ENCODE measurements at places on chromosomes 3 and 15.

GRCh38 chr3:12187448-12188327, 29.0 kb upstream of the TIMP4 start:
- peak; percentile 19 for DNase-seq

- no peak for DNase-seq
Observed at GRCh38 chr3:122892118-122892960, 97.5 kb downstream of the SLC49A4 start.

- DNase-seq: peak; percentile 75
Observed at GRCh38 chr15:100728371-100729201, 126.2 kb downstream of the ASB7 start.

GRCh38 chr3:11021611-11022011, 29.1 kb downstream of the SLC6A1 start:
- peak; percentile 60 for DNase-seq

DNA sequence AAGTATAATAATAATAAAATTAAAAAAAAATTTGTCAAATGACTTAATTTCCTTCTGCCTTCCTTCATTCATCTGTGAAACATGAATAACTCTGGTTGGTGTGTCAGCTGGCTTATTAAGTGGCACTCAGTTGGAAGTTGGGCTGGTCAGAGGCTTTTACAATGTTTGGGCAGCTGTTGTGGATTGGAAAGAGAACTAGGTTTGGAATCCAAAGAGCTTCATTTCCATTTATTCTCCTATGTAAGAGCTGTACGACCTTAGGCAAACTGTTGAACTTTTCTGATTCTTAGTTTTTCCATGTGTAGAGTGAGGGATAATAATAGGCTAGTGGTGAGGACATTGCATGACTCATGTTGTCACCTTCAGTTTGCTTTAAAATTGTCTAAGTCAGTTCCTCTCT, 606.7 kb downstream of the PDCD6IP start:
- DNase-seq: no peak

DNA sequence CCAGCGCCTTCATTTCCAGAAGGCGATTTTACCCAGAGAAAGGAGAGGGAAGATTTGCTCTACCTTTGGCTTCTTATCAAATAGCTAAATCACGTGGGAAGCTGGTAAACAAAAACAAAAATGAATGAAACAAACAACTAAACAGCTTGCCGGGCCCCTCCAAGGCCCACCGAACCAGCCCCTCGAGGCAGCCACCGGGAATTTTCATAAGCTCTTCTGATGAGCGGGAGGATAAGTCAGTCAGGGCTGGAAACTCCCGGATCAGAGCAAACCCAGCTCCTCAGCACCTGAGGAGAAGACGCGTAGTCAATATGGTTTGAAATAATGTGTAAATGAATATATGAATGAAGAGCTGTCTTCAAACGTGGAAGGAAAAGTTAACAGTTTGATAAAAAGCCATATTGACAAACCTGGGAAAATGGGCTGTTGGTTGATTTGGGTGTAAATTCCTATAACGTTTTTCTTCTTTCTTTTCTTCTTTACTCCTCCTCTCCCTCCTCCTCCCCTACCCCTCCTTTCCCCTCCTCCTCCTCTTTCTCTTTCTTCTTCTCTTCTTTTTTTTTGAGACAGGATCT, 10.7 kb downstream of the RPLP1 start:
- peak; percentile 66 for DNase-seq

DNA sequence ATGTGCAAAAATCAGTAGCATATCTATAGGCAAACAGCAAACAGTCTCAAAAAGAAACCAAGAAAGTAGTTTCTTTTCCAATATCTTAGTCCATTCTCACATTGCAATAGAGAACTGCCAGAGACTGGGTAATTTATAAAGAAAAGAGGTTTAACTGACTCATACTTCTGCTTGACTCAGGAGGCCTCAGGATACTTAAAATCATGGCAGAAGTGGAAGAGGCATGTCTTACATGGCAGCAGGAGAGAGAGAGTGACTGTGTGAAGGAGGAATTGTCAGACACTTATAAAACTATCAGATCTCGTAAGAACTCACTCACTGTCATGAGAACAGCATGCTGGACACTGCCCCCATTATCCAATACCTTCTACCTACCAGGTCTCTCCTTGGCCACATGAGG, 327.9 kb upstream of the EPHA3 start:
- DNase-seq: no peak

DNA sequence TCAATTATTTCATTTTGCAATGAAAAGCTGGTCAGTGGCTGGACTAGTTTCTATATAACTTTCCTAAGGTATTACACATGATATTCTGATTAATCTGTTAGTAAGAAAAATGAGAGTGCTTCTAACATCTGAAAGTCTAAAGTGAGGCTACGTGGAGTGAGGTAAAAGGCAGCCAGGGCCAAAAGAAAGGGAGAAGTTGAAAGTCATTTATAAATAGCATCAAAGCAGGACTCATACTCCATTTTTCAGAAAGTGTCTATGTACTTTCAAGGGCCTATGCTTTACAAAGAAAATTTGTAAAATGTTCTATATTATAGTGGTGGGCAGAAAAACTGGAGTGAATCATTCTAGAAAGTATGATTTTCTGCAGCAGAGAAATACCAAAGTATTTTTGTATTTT, 80.0 kb downstream of the CSNK1G1 start:
- no peak for DNase-seq

- DNase-seq: no peak
Observed at GRCh38 chr3:24601066-24601939, 106.7 kb upstream of the THRB start.

DNA sequence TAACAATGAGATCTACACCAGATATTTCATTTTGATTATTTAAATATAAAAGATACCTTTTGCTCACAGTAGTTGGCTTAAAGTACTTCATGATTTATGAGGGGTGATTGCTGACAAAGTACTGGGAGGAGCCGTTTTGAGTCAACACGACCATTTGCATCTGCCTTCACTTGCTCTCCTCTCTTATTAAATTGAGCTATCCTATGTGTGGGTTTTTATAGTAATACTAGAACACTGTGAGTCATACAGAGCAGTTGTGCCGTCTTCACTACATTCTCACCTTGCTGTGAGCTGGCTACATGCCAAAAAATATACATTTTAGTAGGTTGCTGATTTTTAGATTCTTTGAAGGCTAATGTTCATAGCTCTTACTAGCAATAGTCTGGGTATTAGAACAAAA, 161.2 kb downstream of the ALCAM start:
- DNase-seq: no peak

- no peak for DNase-seq
Observed at GRCh38 chr3:99659951-99660350, 21.6 kb downstream of the COL8A1 start.

GRCh38 chr3:171157286-171157685, 130.8 kb upstream of the SLC2A2 start:
- peak; percentile 33 for DNase-seq

- no peak for DNase-seq
Observed at GRCh38 chr3:121998030-121998580, 23.9 kb downstream of the ILDR1 start.

DNA sequence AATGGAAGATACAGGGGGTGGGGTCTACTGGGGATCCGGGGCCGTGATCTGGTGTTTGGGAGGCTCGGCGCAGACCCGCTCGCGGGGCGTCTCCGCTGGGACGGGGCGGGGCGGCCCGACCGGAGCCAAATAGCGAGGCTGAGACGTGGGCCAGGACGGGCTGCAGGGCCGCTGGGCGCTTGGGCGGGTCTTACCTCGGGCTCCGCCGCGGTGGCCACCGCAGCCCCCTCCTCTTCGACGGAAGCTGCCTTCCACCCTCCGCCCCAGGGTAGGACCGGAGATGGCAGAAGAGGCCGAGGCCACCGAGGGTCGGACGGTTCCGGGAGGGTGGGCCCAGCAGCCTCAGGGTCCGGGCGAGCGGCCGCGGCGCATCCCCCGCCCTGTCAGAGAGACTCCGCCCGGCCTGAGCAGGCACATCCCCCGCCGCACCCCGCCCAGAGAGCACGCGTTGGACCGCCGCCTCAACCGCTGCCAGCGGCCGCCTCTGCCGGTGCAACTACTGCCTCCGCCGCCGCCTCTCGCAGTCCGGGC, 399 bp downstream of the MYO9A start:
- DNase-seq: no peak

DNA sequence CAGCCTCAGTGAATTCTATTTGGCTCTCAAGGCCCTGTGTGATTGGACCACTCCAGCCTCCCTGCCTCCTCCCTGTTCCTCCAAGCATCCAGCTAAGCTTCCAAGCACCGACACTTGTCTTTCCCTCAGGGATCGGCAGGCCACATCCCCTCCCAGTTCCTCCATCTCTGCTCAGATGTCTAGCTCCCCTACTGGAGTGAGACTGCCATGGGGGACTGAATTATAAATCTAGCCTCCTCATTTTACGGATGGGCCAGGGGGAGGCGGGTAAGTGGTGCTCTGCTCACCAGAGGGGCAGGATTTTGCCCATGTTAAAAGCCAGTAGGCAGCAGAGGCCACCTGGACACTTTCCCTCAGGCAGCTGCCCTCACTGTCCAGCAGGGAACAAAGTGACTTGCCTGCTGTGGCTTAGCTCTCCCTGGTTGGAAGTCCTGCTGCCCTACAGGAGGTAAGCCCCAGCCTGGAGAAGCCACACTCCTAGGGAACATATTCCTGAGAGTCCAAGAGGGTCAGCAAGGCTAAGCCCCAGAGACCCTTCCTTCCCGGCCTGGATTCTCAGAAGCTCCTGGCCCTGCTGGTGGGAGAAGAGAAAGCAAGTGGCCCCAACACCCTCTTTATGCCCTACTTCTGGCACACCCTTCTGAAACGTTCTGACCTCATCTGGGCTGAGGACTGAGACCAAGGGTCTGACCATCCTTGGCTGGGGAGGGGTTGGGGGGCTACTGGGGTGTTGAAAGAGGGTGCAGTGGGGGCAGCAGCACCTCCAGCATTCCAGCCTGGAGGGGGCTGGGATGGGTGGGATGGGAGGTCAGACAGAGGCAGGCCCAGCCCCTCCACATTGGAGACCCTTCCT, 9.1 kb upstream of the HHATL start:
- DNase-seq: peak; percentile 24

GRCh38 chr3:33957176-33957575, 158.7 kb downstream of the PDCD6IP start:
- DNase-seq: no peak

DNA sequence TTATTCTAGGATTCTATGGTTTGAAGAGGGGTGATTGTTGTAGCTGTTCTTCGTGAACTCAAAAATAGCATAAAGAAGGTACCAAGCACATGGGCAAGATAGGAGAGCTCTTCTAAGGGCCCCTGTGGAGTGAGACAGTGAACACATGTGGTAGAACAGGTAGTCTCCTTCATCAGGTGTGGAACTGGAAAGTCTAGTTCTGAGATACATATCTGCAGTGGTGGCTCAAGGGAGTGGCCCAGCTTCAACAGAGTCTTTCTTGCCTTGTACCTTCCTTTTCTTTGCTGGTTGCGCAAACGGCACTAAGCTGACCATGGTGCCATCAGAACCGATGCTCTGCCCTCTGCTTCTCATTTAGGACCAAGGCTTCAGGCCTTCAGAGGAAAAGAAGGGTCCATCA, 65.2 kb downstream of the CERS3 start:
- DNase-seq: no peak

DNA sequence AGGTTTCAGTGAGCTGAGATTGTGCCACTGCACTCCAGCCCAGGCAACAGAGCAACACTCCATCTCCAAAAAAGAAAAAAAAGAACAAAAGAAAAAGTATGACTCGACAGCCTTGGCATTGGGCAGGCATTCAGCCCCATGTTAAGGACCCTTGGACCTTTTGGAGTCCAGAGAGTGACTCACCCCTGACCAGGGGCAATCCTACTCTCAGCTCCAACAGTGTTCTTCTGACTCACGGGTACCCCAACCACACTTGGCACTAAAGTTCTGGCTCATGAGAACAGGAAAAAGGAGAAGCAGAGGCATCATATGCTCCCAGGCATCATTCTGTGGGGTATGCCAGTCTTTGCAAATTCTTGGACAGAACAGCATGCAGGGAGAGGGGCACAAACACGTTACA, 252.4 kb upstream of the HES1 start:
- no peak for DNase-seq

- no peak for DNase-seq
Observed at GRCh38 chr3:190618330-190619030, 104.6 kb downstream of the IL1RAP start.

GRCh38 chr15:77168616-77169015, 97.7 kb upstream of the TSPAN3 start:
- DNase-seq: no peak

DNA sequence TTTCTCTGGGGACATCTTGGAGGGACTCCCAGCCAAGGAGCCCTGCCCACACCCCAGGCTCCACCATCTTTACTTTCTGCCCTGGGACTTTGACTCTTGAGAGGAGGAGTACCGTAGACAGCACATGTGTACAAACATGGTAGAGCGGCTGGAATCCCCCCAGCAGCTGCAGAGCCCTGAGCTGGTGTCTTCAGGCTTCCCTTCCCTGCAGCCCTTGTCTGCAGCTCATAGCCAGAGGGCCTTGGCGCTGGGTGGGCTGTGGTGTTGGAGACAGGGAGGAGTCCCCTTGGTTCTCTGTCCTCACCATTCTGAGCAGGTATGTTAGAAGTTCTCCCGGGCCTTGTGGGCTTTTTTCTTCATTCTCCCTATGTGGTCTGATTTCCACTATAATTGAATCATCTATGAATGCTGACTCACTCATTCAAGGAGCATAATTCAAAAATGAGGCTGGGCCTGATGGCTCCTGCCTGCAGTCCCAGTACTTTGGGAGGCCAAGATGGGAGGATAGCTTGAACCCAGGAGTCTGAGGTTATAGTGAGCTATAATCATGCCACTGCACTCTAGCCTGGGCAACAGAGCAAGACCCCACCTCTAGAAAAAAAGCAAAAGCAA, 97.8 kb upstream of the MEF2A start:
- no peak for DNase-seq

DNA sequence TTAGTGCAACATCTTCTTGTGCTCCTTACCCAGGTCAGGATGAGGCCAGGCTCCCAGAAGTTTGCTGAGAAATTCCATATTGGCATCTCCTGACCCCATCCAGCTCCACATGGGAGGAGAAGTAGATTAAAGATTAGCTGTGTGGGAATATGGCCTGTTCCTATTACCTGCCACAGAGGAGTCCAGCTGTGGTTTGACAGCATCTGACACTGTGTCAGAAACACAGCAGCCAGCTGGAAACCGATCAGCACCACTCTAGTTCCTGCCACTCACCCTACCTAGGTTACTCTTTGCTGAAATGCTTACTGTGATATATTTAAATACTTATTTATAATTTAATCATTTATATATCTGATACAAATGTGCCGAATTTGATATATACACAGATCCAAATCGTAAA, 260.3 kb downstream of the FEZF2 start:
- no peak for DNase-seq

DNA sequence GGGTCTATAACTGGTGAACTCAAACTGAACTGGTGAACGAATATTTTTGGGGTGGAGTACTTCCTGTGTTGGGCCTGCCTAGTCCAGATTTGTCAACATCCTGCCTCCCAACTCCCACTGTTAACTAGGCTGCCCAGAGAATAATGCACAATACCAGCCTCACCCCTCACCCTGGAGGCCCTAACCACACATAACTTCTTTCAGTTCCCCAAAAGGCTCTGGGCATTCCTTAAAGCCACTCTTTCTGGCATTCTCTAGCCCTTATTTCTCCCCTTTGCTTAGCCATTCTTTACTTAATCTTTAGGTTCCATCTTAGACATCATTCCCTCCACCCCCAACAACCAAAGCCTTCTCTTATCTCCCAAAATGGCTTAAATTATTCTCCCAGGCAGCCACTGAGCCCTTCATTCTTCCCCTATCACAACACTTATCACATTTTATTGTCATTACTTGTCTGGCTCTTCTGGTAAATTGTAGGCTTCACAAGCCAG, 9.1 kb upstream of the SEC11A start:
- DNase-seq: no peak

GRCh38 chr15:61173899-61174689, 55.0 kb downstream of the RORA start:
- no peak for DNase-seq

All from posterior cingulate gyrus (tissue), 11 donors.